ENCODE measurements at places on chromosomes 7 and 10.

DNA sequence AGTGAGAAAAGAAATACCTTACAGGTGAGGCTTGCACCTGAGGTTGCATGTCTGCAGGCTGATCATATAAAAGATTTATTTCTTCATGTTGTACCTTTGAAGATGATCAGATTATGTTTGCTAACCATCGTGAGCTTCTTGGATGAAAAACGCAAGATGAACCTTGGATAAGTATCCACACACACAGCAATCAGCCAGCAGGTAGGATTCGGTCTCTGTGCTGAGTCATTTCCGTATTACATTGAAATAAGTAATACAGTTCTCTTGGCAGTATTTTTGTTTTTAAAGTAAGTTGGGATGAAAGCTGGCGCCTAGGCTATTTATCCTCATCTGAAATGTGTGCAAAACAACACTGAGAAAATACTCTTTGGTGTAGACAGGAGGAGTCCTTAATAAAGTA lies 109.0 kb upstream of the PRKCQ start:
- DNase-seq, result no peak

- DNase-seq, result peak; percentile 18
Measured at GRCh38 chr10:114706458-114707055, 48.5 kb upstream of the ABLIM1 start.

DNA sequence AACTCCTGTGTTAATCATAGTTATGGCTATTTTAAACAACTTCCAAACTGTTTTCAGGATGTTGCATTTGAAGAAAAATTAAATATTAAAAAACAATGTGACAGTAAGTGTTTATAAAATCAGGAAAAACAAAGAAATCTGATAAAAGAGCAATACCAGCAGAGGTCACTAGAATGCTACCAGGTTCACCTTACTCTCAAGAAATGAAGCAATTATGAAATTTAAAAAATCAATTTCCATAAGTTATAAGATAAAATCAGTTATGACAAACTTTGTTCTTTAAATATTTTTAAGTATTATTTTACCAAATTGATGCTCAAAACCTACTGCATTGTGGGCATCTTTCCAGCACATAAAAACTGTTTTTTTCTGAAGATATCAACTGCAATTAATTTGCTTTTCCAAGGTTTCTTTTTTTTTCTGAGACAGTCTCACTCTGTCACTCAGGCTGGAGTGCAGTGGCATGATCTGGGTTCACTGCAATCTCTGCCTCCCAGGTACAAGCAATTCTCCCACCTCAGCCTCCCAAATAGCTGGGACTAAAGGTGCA lies 50.7 kb upstream of the RHEB start:
- no peak for DNase-seq

- DNase-seq, result no peak
Measured at GRCh38 chr10:69728335-69728870, 73.3 kb upstream of the COL13A1 start.

DNA sequence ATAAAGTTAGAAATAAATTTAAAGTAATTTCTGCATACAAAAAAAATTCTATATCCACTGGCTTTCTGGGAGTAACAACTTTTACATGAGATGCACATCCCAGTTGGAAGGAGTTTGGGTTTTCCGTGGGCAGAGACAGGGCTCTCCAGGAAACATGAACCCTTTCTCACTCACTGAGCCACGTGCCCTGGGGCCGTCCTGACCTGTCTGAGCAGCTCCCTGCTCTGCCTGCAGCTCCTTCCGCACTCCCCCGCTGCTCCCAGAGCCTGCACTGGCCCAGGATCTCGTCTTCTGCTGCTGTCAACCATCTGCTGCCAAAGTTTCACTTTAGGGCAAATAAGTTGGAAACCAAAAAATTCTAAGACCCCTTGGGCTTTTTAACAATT lies 169.1 kb downstream of the DIP2C start:
- no peak for DNase-seq

- peak; percentile 48 for DNase-seq
Measured at GRCh38 chr7:46468753-46469356, 547.8 kb upstream of the IGFBP3 start.

DNA sequence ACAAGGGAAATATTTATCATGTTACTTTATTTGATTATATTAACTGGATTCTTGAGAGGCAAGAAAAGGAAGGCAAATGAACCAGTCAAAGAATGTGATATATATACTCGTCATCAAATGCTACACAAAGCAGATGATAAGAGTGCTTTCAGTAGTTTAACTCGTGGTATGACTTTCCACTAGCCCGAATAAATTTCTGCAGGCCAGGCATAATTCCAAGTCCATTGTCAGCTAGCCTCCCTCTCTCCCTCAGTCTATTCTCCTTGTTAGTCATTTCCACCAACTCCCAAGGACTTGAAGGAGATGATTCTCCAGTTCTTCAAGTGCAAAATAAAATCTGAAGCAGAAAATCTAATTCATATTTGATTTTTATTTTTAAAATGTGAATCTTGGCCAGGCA lies 190.5 kb downstream of the GLI3 start:
- no peak for DNase-seq

- DNase-seq, result no peak
Measured at GRCh38 chr10:122331615-122332446, 42.7 kb upstream of the PLEKHA1 start.

DNA sequence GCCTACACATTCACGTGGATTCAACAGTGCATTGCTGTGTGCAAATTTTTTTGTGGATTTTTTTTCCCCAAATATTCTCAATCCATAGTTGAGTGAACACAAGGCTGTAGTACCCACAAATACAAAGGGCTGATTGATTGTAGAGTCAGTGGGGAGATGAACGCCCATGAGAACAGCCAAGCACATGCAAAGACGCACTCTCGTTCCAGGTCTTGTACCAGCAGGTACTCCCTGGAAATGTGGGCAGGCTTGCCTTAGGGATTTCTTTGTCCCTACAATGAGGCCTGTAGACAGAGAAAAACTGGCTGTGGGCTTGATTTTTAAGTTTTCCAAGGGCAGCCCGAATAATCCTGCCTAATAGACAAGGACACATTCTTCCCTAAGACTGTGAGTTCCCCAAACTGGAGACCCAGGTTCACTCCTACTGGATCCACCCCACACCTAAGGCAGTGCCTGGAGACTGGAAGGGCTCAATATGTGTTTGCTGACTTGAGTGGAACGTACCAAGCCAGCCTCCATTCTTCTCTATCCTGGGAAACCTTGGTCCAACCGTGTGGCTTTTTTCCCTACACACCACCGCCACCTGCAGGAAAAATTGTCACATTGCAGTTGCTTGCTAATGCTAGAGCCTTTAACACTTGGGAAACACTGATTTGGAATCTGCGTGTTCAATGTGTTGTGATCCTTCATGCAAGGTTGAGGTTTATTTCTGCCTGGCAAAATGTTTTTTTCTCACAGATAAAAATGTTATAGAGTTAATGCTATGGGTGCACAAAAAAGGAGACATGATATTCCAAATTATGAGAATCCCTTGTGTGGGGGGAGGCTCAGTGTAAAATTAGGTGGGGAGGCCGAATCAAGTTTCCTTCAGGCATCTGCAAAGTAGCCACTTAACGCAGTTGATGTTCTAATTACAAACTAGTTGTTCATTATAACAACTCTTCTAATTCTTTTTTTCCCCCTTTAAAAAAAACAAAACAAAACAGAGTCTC lies 49.3 kb downstream of the PPP1R17 start:
- peak; percentile 53 for DNase-seq

GRCh38 chr10:123930340-123931001 lies 38.9 kb upstream of the CPXM2 start:
- no peak for DNase-seq

DNA sequence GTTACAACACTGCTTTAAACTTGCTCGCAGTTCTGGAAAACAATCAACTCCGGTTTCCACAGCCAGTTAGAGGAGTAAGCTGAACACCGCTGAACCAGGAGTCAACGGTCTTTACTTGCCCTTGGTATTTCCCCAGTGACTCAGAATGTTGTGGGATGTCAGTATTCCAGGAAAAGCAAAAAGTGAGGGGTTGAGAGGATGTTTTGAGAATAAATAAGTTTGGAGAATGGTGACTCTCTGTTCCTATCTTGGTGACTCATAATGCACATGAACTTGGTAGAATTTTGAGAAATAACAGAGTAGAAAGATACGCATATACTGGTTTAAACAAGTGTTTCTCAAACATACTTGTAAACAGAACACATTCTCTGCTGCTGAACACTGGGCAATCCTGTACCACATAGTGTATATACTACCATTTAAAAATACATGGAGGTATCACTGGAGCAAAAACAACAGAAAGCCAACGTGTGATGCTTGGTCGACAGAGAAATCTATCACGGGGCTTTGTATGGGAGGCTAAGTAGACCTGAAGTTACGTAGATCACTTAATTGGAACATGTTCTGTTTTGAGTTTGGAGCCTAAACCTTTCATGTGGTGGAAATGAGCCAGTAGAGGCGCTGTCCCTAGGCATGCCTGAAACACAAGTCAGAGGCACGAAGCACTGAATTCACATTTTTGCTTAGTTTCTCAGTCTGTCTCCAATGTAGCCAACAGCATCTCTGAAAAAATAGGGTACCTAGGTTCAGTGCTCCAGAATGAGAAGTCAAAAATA lies 534.3 kb downstream of the PARD3 start:
- DNase-seq, result peak; percentile 99

DNA sequence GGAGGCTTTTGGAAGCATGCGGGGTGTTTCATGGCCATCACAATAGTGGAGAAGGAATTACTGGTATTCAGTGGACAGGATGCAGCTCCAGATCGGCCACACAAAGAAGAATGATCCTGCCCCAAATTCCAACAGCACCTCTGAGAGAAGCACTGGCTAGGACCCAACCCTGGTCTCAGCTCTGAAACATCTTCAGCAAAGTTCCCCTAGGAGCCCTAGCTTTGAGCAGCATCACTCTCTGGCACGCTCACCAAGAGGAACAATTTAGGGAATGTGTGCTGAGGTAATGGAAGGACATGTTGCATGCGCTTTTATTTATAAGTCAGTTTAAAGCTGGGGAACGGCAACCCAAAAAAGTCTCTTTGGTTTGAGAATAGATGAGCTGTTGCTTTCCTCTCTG lies 5.5 kb upstream of the OPN1SW start:
- no peak for DNase-seq

All from LHCN-M2 (cell line).